NCI-H2107 (cell line): ENCODE measurements at places on chromosomes 1 and 21.

DNA sequence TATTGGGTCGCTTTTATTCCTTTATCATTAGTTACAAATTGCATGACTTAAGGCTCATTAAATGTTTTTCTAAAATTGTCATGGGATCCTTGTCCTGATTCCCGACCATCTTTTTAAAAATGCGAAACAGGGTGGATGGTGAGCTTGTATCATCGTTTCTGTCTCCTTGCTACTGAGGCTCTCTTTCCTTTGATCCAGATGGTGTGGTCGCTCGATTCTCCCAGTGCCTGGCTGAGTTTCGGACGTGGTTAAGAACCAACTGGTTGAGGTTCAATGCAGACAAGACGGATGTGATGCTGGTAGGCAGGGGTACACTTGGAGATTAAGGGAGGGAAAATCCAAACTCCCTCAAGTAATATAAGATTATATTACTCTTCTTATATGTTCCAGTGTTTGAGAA lies 1.2 kb downstream of the MIER1 start:
- no peak for DNase-seq

- no peak for DNase-seq
Measured at GRCh38 chr1:186440584-186440983, 20.3 kb downstream of the PDC start.

DNA sequence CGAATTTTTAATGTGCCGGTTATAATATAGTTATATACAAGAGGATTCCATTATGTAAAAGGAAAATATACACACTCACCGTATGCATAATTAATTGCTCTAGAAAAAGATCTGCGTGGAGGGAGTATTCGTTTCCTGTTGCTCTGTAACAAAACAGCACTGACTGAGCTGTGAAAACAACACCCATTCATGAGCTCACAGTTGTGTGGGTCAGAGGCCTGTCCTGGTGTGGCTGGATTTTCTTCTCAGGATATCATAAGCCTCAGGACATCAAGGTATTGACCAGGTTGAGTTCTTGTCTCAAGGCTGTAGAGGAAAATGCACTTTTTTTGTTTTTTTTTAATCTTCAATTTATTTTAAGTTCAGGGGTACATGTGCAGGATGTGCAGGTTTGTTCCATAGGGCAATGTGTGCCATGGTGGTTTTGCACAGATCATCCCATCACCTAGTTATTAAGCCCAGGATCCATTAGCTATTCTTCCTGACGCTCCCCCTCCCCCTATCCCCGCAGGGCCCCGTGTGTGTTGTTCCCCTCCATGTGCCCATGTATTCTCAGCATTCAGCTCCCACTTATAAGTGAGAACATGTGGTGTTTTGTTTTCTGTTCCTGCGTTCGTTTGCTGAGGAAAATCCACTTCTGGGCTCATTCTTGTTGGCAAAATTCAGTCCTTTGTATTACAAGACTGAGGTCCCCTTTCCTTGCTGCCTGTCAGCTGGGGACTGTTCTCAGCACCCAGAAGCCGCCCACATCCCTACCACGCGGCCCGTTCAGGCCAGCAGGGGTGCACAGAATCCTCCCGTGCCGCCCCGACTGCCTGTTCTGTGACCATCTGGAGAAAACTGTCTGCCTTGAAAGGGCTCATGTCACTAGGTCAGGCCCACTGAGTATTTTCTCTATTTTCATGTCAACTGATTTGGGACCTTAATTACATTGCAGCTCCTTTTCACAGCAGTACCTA lies 87.4 kb upstream of the ERRFI1 start:
- no peak for DNase-seq

GRCh38 chr1:111895469-111895868 lies 94.0 kb downstream of the KCND3 start:
- no peak for DNase-seq

GRCh38 chr21:15054089-15054488 lies 10.7 kb downstream of the NRIP1 start:
- DNase-seq = no peak

- peak; percentile 96 for DNase-seq
Measured at GRCh38 chr1:227762231-227762911, 27.1 kb downstream of the SNAP47 start.
